ENCODE measurements at places on chromosomes 12 and 14. TPM values are rescaled to one million over a fixed set of nuclear protein-coding genes. Genes with fewer than 3 reads are reported as not detected.

- no peak for DNase-seq
- peak overlapping the region; percentile 5 for H3K4me3 ChIP-seq
- H3K4me1 ChIP-seq = peaks cover 72% of the 10 kb centered on the region
Observed at GRCh38 chr14:52020866-52021717, 31.7 kb downstream of the RTRAF start.

- H3K4me1 ChIP-seq = no peaks in the 10 kb centered on the region
- H3K4me3 ChIP-seq = no peak overlapping the region
- H3K27ac ChIP-seq = no peak overlapping the region
Observed at GRCh38 chr14:70152704-70153103, 36.0 kb downstream of the SLC8A3 start.

DNA sequence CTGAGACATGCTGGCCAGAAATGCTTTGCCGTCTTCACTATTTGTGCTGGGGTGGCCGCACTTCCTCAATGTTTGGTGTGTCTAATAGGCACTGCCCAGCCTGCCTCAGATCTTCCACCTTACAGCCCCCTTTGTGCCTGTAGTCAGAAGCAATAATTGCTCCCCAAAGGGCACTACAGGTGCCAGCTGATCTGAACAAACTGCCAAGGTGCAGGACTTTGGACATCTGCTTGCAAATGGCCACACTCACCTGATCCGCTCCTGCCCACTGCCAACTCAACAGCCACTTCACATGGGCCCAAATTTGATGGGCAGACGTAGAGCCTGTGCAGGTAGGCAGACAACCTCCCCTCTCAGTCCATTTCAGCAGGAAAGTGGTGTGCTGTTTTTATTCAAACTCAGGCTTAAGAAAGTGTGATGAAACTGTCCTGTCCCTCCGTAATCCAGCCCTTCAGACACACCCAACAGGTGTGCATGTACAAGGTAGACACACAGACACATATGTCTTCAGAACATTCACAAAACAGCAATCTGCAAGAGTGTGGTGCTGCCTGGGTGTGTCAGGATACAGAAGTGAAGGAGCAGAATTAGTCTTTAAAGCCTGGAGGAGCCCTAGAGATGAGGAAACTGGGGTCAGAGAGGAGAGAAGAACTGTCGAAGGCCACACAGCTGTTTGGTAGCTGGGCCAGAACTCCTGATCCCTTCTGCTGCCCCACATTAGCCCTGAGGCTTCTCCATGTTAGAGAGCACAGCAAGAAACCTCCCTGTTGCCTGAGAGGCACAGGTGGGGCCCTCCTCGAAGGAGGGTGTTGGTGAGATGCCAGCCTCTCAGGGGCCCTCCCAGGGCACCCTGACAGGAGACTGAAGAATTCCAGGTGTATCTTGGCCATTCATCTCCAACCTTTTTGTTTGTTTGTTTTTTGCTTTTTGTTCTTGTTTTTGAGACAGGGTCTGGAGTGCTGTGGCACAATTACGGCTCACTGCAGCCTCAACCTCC is 4.4 kb upstream of the KRT75 start:
- no peak overlapping the region for H3K4me3 ChIP-seq
- H3K27ac ChIP-seq = no peak overlapping the region

- H3K27ac ChIP-seq = no peak overlapping the region
- no peak overlapping the region for H3K4me3 ChIP-seq
- H3K36me3 ChIP-seq = no peaks in the 10 kb centered on the region
Observed at GRCh38 chr14:58871573-58871972, 233.8 kb downstream of the DACT1 start.

TAMALIN gene
- total RNA-seq = 18.8 TPM

LBHD2 gene
- total RNA-seq = not detected

DNA sequence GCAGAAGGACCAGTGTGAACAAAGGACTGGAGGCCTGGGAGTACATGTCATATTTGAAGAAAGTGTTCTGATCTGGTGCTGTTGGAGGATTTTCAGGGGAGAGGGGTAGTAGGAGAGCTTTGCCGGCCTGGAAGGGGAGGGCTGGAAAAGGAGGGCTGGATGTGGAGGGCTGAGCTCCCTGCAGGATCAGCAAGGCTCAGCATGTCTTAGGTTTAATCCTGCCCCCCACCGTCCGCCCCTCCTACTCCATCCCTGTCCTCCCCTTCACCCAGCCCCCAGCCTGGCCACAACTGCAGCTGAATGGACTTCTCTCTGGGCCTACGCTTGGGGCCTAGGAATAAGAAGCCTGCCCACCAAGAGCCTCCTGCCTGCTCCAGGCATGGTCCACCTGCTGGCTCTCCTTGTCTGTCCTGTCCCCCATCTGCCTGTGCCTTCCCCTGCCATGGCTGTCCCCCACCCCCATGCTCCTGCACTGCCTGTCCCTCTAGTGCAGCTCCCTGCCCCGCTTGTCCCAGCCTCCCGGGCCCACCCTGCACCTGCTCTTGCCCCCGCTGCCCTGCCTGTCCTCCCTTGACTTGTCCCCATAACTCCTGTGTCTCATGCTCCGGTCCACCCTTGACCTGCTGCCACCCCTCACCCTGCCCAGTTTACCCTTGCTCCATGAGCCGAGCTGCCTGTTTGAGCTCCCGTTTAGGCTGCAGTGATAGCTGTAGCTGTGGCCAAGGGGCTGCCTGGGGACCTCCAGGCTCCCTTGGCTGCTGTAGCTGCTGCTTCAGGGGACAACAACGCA is 9.8 kb upstream of the RARG start:
- H3K27me3 ChIP-seq = no peaks in the 10 kb centered on the region
- no peaks in the 10 kb centered on the region for H3K4me1 ChIP-seq

DNA sequence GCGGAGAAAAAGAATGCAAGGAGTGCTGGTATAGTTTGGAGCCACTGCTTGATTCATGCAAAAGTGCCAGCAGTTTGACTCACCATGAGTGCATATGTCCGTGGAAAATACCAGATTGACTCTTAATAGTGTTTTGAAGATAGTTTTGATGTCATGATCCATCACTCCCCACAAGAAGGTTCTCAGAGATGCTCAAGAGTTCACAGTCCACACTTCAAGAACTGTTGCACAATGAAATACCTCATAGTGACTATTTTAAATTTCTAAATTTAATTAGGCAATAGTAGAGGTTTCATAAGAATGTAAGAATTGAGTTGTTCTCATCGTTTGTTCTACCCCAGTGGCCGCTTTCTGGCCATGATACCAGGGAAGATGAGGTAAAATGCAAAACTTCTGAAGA is 286.6 kb upstream of the RGS6 start:
- no peak overlapping the region for H3K4me3 ChIP-seq
- no peak for DNase-seq
- no peaks in the 10 kb centered on the region for H3K4me1 ChIP-seq
- no peaks in the 10 kb centered on the region for H3K36me3 ChIP-seq
- H3K27ac ChIP-seq = no peak overlapping the region

RD3L gene
- total RNA-seq = 31.5 TPM

- no peak overlapping the region for H3K4me3 ChIP-seq
- no peaks in the 10 kb centered on the region for H3K4me1 ChIP-seq
- no peaks in the 10 kb centered on the region for H3K36me3 ChIP-seq
- DNase-seq = no peak
- no peaks in the 10 kb centered on the region for H3K27me3 ChIP-seq
- no peak overlapping the region for H3K27ac ChIP-seq
Observed at GRCh38 chr12:92619730-92620684, 82.8 kb upstream of the PLEKHG7 start.

GRCh38 chr14:104576232-104576969 is 3.2 kb upstream of the C14orf180 start:
- H3K27ac ChIP-seq = no peak overlapping the region
- H3K4me3 ChIP-seq = no peak overlapping the region
- no peaks in the 10 kb centered on the region for H3K36me3 ChIP-seq
- peaks cover 30% of the 10 kb centered on the region for H3K27me3 ChIP-seq

EXOC5 gene
- total RNA-seq = 61.3 TPM

GRCh38 chr12:12896260-12896659 is 4.9 kb downstream of the GPRC5A start:
- no peak overlapping the region for H3K27ac ChIP-seq
- H3K4me3 ChIP-seq = no peak overlapping the region
- DNase-seq = no peak
- no peaks in the 10 kb centered on the region for H3K36me3 ChIP-seq
- H3K4me1 ChIP-seq = peaks cover 23% of the 10 kb centered on the region

MYF6 gene
- total RNA-seq = not detected

DNA sequence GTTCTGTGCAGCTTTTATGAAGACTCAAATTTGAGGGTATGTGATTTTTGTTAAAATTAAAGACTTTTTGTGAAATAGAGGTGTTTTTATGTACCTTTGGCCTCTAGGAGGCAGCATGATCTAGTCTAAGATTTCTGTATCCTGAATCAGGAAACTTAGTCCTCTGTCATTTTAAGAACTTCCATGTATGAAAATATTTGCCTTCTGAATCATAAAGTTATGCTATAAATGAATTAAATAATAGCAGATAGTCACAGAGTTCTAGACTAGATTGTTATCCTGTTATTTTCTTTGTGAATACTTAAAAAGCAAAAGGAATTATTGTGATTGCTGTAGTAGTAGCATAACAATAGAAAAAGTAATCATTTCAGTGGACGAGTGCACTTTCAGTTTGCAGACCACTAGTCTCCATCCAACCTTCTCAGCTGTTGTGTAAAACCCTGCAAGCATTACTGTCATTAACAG is 56.3 kb downstream of the FGD4 start:
- H3K36me3 ChIP-seq = no peaks in the 10 kb centered on the region
- H3K27ac ChIP-seq = no peak overlapping the region
- peak overlapping the region; percentile 46 for H3K4me3 ChIP-seq

- no peak for DNase-seq
- H3K4me1 ChIP-seq = no peaks in the 10 kb centered on the region
- no peaks in the 10 kb centered on the region for H3K36me3 ChIP-seq
- no peaks in the 10 kb centered on the region for H3K27me3 ChIP-seq
- no peak overlapping the region for H3K27ac ChIP-seq
Observed at GRCh38 chr14:37480446-37481290, 114.4 kb downstream of the FOXA1 start.

ACOT6 gene
- not detected for total RNA-seq

GRCh38 chr12:9327320-9327719 is 119.1 kb upstream of the PZP start:
- DNase-seq = no peak
- H3K4me3 ChIP-seq = no peak overlapping the region
- no peaks in the 10 kb centered on the region for H3K27me3 ChIP-seq
- no peak overlapping the region for H3K27ac ChIP-seq
- H3K36me3 ChIP-seq = no peaks in the 10 kb centered on the region

BCDIN3D gene
- total RNA-seq = 2.2 TPM

GRCh38 chr14:89564989-89565388 is 148.0 kb upstream of the FOXN3 start:
- no peak overlapping the region for H3K4me3 ChIP-seq
- peak overlapping the region; percentile 29 for H3K27ac ChIP-seq
- H3K27me3 ChIP-seq = no peaks in the 10 kb centered on the region
- DNase-seq = no peak
- H3K36me3 ChIP-seq = no peaks in the 10 kb centered on the region

GRCh38 chr14:32826404-32827082 is 112.1 kb upstream of the NPAS3 start:
- peaks cover 58% of the 10 kb centered on the region for H3K4me1 ChIP-seq
- no peak overlapping the region for H3K27ac ChIP-seq
- H3K4me3 ChIP-seq = no peak overlapping the region

DNA sequence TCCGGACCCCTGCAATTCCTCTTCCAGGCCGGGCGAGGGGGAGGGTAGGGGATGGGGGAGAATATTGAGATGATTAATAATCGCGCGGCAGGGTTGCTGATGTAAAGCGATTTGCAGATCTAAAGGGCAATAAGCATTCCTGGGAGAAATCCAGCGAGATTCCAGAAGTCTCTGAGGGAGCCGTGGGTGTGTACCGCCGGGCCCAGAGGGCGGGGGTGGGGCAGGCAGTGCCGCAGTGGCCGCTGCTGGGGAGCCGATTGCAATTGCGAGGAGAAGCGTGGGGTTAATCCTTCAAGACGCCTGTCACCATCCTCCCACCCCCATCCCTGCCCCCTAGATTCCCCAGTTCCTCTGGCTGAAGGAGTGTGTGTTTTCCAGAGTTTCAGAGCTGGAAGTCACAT is 16.4 kb downstream of the FOS start:
- peak; percentile 61 for DNase-seq
- H3K27me3 ChIP-seq = no peaks in the 10 kb centered on the region
- H3K4me3 ChIP-seq = peak overlapping the region; percentile 52
- H3K4me1 ChIP-seq = peaks cover 28% of the 10 kb centered on the region

MRPL52 gene
- total RNA-seq = 117 TPM

DNA sequence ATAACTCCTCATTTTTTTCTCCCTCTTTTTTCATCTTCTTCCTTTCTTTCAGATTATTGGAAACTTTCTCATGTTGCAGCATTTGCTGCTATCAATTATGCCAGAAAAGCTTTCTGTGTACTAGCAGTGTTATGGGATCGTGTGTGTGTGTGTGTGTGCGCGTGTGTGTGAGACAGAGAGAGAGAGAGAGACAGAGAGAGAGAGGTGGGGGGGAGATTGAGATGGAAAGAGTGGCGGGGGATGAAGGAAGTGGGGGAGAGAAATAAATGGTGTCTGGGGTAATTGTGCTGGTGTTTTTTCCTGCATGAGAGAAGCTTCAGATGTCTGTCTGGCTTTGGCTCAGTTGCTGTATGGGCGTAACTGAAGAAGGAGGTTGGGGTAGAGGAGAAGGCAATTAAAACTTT is 268.9 kb downstream of the RAD51B start:
- H3K4me1 ChIP-seq = peaks cover 7% of the 10 kb centered on the region
- H3K4me3 ChIP-seq = no peak overlapping the region
- peak overlapping the region; percentile 31 for H3K27ac ChIP-seq
- no peaks in the 10 kb centered on the region for H3K27me3 ChIP-seq
- no peak for DNase-seq

DNA sequence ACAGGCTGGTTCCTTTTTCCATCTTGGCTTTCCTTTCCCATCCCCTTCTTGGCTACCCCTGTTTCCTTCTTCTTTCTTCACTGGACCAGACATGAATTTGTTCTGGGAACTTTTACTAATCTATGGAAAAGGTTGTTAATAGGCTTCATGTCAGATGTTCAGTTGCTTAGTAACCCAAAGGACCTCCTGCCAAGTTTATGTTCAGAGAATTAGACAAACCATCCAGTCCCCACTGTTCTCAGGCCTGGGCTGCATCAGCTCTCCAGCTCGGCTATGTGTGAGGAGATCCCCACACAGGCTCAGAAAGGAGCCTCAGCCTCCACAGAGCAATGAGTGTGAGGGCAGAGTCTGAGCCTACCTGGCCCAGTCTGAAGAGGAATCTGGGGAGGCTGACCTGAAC is 78.0 kb downstream of the AKAP6 start:
- peak overlapping the region; percentile 16 for H3K27ac ChIP-seq
- H3K27me3 ChIP-seq = no peaks in the 10 kb centered on the region
- H3K4me3 ChIP-seq = no peak overlapping the region
- H3K36me3 ChIP-seq = no peaks in the 10 kb centered on the region
- DNase-seq = no peak

NACA gene
- 616 TPM for total RNA-seq

SLC6A13 gene
- 2.6 TPM for total RNA-seq

- H3K27ac ChIP-seq = no peak overlapping the region
- no peak overlapping the region for H3K4me3 ChIP-seq
- H3K27me3 ChIP-seq = no peaks in the 10 kb centered on the region
- DNase-seq = no peak
- no peaks in the 10 kb centered on the region for H3K36me3 ChIP-seq
Observed at GRCh38 chr14:55303691-55304145, 32.5 kb downstream of the FBXO34 start.

- peaks cover 20% of the 10 kb centered on the region for H3K4me1 ChIP-seq
- H3K27me3 ChIP-seq = no peaks in the 10 kb centered on the region
- H3K36me3 ChIP-seq = no peaks in the 10 kb centered on the region
- no peak for DNase-seq
Observed at GRCh38 chr14:70415788-70416187, 1.1 kb downstream of the SYNJ2BP start.

All from heart right ventricle (tissue), 16 donors.